MV-4-11 (cell line): ENCODE measurements at places on chromosomes 6 and 20.

GRCh38 chr20:50582591-50583234 is 72.5 kb downstream of the PTPN1 start:
- DNase-seq = no peak

GRCh38 chr20:64078934-64079272 is 415 bp downstream of the RGS19 start:
- DNase-seq = no peak

- no peak for DNase-seq
Observed at GRCh38 chr20:21395051-21395665, 2.2 kb downstream of the NKX2-4 start.

- no peak for DNase-seq
Observed at GRCh38 chr20:38640521-38640920, 38.9 kb downstream of the ARHGAP40 start.

DNA sequence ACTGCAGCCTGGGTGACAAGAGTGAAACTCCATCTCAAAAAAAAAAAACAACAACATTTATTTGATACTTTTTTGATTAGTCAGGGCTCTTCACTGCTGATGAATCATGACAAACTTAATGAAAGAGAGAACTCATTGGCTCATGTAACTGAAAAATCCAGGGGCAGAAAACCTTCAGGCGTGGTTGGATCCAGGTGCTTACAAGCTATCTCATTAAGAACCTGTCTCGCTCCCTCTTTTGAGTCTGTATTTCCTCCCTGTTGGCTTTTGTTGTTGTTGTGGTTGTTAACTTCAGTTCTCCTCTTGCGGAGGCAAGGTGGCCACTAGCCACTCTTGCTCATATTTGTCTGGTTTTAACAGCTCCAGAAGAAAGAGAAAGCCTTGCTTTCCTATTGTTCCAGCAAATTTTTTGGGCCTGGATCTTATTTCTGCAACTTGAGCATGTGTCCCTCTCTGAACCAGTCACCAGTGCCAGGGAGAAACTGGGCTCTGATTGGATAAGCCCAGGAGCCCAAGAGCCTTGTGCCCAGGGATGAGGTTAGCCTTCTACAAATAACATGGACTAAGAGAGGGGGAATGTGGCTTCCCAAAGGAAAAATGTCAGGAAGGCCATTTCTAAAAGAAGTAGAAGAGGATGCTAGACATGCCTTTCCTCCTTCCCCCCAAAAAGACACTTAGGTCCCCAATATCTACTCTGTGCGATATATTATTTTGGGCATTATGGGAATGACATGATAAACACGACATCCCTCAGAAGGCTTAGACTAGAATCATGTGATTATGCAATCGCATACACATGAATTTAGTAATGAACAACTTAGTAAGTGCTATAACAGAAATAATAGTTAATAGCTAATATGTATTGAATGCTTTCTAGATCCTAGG is 64.5 kb downstream of the PHACTR2 start:
- DNase-seq = peak; percentile 9

DNA sequence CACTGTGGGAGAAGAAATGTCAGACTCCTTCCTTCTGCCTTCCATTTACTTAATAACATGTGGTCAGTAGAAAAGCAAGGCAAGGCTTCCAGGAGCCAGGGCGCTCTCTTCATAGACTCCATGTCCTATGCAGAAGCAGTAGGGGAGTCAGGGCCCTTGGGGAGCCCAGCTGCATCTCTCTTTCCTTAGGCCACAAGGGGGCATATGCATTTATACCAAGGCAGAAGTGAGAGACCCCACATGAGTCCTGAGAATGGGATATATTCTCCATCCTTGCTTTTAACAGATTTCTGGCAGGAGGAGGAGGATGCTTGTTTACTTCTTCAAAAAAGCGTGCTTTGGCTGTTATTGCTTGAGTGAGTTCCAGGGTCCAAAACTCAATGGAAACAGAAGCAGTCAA is 198.5 kb downstream of the HIVEP2 start:
- no peak for DNase-seq

GRCh38 chr6:38796006-38796405 is 80.9 kb downstream of the DNAH8 start:
- DNase-seq = no peak

DNA sequence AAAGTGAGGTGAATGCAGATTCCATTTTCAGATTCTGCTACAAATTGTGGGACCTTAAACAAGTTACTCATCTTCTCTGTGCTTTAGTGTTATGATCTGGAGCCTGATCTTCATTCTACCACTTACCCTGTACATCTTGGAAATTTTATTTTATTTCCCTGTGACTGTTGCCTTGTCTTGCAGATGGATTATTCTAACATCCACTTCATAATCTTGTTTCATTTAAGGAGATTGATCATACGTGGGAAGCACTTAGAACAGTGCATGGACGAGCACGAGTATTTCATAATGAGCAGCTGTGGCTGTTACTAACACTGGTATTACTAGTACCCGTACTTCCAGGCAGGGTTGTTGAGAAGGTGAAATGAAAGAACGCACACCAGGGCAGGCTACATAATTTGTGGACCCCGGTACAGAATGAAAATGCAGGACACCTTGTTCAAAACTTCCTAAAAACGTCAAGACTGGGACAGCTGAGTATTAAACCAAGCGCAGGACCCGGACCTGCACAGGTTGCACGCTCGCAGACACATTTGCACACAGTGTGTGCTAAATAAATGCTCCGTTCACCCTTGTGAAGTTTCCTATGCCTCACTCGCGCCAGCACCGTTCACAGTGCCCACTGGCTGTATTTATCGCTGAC is 535 bp upstream of the CCDC170 start:
- peak; percentile 30 for DNase-seq

- no peak for DNase-seq
Observed at GRCh38 chr6:39568896-39569295, 156.3 kb downstream of the KIF6 start.

DNA sequence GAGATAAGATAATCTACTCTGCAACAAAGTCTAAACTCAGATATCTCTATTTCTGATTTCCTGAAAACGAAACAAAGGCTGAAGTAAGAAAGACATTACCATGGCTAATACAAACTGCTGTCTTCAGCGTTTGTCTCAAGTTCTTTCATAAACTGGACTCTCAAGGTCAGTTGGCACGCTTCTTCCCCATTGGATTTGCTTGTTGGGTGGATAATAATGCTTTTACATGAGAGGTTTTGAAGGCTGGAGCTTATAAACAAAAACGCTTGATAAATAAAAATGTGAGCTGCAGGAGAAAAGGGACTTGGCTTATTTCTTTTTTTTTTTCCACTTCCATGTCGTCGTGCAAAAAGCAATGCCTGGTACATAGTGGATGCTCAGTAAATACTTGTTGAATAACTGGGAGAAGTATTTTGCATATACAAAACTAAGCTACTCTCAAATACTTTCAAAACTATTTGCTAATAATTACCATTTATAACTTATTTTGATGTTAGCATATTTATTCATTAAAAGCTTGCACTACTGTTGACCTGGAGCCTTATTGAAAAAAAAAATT is 65.7 kb upstream of the EEF1A1 start:
- DNase-seq = no peak

DNA sequence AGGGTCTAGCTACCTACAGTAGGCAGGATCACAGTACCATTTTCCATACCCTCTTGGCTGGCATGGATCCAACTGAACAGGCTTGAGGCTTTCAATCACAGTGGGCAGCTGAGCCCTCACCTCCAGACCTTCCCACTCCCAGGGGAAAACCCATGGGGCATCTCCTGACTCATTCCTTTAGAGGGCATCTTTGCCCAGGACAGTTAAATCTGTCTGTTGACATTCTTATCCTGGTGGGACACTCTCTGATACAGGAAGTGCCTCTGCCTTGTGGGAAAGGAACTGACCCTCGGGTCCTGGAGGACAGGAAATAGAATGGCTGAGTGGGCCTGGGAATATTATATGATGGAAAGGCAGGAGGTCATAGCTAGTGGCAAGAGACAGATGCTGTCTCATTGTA is 10.2 kb upstream of the EPB41L1 start:
- DNase-seq = no peak

DNA sequence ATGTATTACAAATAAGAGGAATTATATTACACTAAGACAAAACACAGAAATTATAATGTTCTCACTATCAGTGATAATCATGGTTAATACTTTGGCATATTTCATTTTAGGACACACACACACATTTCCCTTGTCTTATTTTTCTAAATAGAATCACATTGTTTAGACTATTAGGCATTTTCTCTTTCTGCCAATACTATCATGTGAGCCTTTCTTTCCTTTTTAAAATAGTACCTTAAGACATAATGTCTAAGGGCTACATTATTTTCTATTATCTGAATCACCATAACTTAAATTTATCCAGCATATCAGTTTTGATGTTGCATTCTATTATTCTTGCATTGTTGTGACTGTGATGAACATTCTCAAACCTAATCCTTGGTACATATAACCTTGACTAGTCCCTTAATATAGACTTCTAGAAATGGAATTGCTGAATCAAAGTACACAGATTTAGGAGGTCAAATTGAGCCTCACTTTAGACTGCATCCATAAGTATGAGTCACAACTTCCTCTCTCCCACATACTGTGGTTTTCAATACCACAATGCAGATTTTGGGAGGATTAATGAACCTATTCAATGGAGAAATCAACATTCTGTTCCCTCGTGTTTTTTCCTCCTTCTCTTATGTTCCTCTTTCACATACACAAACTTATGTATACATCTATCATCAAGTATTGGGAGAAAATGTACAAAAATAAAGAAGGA is 212.6 kb downstream of the MOXD1 start:
- DNase-seq = peak; percentile 87

GRCh38 chr6:153150371-153150751 is 19.3 kb upstream of the RGS17 start:
- DNase-seq = no peak

DNA sequence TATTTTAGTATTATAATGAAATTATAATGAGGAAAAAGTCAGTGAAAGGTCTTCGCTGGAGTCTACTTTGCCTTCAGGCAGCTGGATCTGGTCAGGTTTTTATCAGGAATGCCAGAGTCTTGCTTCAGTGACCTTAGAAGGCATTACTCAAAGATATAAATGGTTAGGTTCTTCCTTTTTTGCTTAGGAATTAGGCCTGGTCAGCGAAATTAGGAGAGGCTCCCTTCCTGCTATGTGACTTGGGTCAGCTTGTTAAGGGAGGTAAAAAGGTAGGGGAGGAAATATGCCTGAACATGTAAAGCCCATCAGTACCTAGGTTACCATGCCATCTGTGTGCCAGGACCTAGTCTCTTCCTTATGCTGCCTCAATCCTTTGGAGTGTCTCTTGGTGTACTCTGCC is 115.1 kb downstream of the OTOR start:
- no peak for DNase-seq

DNA sequence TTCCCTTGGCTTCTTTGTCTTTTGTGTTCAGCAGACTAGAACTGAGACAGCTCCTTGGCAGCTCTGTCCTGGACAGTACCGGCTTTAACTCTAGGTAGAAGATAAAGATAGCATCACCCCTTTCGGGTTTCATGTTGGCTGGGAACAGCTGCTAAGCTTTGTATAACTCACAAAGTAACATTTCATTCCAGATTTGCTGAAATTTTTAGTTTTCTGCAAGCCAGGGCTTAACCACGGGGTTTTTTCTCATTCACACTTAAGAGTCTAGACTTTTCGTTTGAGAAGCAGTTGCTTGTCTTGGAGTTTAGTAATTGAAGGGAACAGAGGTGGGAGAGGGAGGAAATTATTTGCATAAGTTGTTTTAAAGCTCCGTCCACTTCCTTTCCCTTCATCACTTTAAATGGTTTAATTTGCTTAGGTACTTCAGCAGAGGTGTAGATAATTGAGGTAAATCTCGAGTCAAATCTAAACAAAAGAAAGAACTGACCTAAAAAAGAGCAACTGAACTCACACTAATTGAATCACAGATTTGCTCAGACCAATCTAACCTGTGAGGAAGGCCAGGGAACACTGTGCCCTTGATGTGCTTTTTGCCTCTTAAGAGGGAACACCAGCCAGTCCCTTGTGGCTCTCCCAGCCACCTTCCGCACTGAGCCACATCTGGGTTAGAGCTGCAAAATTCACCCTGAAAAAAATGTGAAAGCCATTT is 48.3 kb downstream of the RREB1 start:
- no peak for DNase-seq

DNA sequence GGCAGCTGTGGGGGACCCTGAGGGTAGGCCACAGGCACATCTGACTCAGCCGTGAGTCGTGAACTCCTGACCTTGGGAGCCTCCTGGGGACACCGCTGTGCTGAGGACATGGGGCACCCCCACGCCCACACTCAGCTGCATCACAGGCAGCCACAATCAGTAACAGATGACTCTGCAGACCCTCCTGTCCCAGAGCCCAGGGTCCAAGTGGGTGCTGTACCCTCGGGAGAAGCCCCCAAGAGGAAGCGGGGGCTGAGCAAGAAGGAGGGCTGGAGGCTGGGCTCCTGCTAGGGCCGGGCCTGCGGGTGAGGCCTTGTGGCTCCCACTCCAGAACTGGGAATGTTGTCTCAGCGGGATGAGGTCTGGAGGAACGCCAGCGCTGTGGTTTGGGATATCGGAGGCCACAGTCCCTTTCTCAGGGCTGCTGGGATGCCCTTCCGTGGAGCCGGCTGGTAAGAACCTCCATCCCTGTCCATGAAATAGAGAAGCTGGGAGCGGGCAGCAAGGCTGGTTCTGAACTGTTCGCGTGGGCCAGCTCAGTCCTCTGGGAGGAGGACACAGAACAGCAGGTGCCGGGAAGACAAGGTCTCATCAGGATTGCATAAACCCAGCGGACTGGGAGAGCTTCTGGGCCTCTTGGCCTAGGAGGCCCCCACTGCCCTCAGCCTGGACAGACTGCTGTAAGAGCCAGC is 3.1 kb upstream of the LAMA5 start:
- DNase-seq = no peak

DNA sequence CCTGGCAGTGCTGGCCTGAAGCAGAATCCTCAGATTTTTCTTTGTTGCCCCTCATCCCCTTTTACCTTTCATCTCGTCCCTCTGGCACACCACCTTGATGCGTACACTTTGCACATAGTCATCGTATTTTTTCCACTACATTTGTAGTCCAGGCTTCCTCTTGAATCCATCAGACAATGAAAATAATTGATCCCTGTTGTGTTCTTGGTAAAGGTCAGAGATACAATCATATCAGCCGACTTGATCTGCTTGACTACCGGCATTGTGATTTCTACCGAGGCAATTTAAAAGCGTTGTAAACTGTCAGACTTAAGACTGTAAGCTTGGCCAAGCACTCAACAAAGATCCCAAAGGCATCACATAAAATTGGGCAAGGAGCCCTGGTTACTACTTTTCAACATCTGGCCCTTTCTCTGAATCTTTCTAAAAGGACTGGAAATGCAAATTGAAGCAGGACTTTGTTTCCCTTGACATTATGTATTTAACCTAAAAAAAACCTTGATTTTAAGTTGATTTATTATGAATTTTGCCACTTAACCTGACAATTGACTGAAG is 512.6 kb downstream of the LMBRD1 start:
- DNase-seq = no peak
